ENCODE measurements at places on chromosomes 7 and 10.

DNA sequence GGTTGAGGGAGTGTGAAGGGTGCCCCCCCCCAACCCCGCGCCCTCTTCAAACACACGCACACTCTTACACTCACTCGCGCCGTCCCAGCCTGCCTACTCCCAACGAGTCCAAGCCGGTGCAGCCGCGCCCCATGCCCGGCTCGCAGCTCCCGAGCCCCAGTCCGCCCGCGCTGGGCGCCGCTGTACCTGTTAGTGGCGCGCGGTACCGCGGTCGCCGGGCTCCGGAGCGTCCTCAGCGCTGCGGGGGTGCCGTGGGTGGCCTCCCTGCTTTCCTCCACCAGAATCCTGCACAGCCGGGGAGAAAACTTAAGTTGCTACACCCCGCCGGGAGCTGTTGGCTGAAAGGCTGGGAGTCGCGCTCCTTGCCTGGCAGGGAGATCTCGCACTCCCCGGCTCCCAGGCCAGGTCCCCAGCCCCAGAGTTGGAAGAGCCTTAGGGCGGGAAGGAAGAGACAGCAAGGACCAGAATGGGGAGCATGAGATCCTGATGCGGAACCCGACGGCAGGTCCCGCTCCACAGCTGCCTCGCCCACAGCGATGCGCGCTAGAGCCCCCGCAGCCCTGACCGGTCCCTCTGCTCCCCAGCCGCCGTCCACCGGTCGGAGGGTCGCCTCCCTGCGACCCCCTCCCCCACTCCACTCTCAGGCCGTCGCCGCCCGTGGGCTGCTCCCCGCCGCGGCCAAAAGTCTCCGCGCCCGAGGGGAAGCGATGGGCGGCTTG lies 863 bp downstream of the ST8SIA6 start:
- DNase-seq = no peak

DNA sequence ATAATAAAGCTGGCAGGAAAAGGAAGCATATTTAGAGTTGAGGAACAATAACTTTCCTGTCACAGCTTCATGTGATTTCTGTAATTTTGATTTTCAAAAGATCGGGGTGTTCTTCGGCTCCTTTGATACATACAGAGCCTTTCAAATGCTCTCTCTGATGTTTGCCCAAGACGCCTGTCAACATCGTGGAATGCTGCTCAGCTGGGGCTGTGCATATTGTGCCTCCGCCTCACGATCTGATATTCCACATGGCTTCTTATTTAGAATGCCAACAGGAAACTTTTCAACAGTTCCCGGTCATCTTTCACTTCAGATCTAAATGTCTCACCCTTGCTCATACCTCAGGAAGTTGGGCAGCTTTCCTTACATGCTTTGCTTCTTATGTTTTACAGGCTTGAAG lies 7.3 kb downstream of the NPY start:
- DNase-seq = no peak

DNA sequence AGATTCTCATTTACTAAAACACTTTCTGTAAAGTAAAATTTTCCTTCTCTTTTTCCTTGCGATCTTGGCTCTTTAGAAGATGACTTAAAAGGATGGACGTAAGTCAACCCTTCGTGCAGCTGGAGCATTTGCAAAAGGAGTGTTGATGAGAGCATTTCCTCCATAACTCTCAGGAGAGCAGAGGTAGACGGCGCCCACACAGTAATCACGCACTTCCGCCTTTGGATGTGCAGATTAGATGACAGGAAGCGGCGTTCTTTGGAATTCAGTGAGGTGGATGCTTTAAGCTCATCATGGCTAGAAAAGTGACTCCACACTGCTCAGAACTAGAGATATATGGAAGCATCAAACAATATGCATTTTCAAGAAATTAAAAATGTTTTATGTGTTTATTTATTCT lies 43.0 kb upstream of the NPS start:
- DNase-seq = no peak

DNA sequence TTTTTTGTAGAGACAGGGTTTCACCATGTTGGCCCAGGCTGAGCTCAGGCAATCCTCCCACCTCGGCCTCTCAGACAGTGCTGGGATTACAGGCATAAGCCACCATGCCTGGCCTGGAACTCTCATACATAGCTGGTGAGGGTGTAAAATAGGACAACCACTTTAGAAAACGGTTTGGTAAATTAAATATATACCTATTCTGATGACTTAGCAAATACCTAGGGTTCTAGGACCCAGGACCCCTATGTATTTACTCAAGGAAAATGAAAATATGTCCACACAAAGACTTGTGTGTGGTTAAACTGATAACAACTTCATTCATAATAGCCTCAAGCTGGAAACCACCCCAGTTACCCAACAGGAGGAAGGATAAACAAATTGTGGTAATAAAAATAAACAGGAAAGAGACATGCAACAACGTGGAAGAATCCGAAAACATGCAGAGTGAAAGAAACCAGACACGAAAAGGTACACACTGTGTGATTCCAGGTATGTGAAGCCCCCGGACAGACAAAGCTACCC lies 52.7 kb downstream of the CARD11 start:
- DNase-seq = no peak

Data from mucosa of gallbladder (tissue), 1 donor.